ENCODE measurements at places on chromosomes 5 and 9. TPM values are rescaled to one million over a fixed set of nuclear protein-coding genes. Genes with fewer than 3 reads are reported as not detected.
A peak's percentile ranks its signal among the peaks of the same experiment; 100 is the strongest.

Gene EIF4EBP3
- 6.2 TPM for total RNA-seq

Gene PTGER4
- total RNA-seq: 4.9 TPM

Gene SH3PXD2B
- 48.9 TPM for total RNA-seq

Gene OR1K1
- not detected for total RNA-seq

Gene IL5
- total RNA-seq: not detected

Gene UNC13B
- total RNA-seq: 29.8 TPM

Gene TAF11L10
- total RNA-seq: not detected

Gene SMIM3
- 9.0 TPM for total RNA-seq

Gene ZCCHC10
- total RNA-seq: 19.9 TPM

Gene SLC25A2
- 0.48 TPM for total RNA-seq

Gene KIF12
- total RNA-seq: 0.39 TPM

Gene CDC37L1
- 19.4 TPM for total RNA-seq

Gene CDX1
- 0.57 TPM for total RNA-seq

Gene C9orf85
- 8.5 TPM for total RNA-seq

Gene ZNF354B
- 12.8 TPM for total RNA-seq

Gene NR2F1-AS1
- total RNA-seq: 20.0 TPM

Gene INSL4
- not detected for total RNA-seq

GRCh38 chr9:27340961-27341511 is 44.1 kb upstream of the EQTN start:
- H3K27ac ChIP-seq: peak overlapping the region; percentile 32
- H3K36me3 ChIP-seq: no peaks in the 10 kb centered on the region
- H3K4me1 ChIP-seq: peaks cover 46% of the 10 kb centered on the region
- H3K27me3 ChIP-seq: no peaks in the 10 kb centered on the region
- no peak for DNase-seq

GRCh38 chr5:151600069-151600665 is 9.0 kb upstream of the FAT2 start:
- H3K36me3 ChIP-seq: no peaks in the 10 kb centered on the region
- no peak for DNase-seq
- no peak overlapping the region for H3K27ac ChIP-seq
- no peak overlapping the region for H3K4me3 ChIP-seq

- no peak for DNase-seq
- no peaks in the 10 kb centered on the region for H3K27me3 ChIP-seq
- no peaks in the 10 kb centered on the region for H3K36me3 ChIP-seq
- peaks cover 7% of the 10 kb centered on the region for H3K4me1 ChIP-seq
- no peak overlapping the region for H3K4me3 ChIP-seq
Observed at GRCh38 chr5:137887831-137888230, 1.4 kb upstream of the PKD2L2 start.

- H3K36me3 ChIP-seq: no peaks in the 10 kb centered on the region
- no peak overlapping the region for H3K27ac ChIP-seq
- peaks cover 41% of the 10 kb centered on the region for H3K27me3 ChIP-seq
- H3K4me3 ChIP-seq: no peak overlapping the region
Observed at GRCh38 chr5:7398596-7399280, 2.8 kb downstream of the ADCY2 start.

GRCh38 chr9:75239176-75239575 is 150.9 kb downstream of the OSTF1 start:
- H3K27me3 ChIP-seq: peaks cover 13% of the 10 kb centered on the region
- peaks cover 1% of the 10 kb centered on the region for H3K36me3 ChIP-seq
- DNase-seq: no peak
- no peak overlapping the region for H3K27ac ChIP-seq
- peaks cover 5% of the 10 kb centered on the region for H3K4me1 ChIP-seq

DNA sequence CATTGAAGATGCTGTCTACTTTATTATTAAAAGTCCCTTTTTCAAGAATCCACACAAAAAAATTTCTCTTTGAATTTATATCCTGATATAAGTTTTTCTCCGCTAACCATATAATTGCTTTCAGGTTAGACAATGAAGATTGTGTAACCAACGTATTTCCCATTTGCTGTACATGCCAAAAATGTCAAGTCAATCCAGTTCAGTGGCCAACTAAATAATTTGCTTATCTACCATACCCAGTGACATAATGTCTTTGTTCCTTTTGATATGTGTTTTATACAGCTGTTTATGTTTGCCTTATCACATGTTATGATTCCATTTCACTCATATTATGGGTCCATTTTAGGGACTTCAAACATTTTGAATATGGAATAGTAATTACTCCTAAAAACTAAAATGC is 349.9 kb downstream of the EFNA5 start:
- no peaks in the 10 kb centered on the region for H3K27me3 ChIP-seq
- H3K27ac ChIP-seq: no peak overlapping the region
- H3K4me1 ChIP-seq: peaks cover 12% of the 10 kb centered on the region
- H3K4me3 ChIP-seq: no peak overlapping the region
- H3K36me3 ChIP-seq: no peaks in the 10 kb centered on the region

DNA sequence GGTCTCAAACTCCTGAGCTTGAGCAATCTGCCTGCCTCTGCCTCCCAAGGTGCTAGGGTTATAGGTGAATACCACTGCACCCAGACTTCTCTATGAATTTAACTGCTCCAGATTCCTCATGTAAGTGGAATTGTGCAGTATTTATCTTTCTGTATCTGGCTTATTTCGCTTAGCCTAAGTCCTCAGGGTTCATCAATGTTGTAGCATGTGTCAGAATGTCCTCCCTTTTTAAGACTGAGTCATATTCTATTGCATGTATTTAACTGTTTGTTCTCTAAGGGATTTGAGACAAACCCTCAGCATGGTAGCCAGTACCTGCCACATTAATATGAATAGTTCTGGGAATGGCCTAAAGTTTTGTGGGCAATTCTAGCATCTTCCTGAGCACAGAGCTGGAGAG is 53.9 kb upstream of the TUT7 start:
- no peaks in the 10 kb centered on the region for H3K36me3 ChIP-seq
- no peak for DNase-seq
- no peak overlapping the region for H3K27ac ChIP-seq

DNA sequence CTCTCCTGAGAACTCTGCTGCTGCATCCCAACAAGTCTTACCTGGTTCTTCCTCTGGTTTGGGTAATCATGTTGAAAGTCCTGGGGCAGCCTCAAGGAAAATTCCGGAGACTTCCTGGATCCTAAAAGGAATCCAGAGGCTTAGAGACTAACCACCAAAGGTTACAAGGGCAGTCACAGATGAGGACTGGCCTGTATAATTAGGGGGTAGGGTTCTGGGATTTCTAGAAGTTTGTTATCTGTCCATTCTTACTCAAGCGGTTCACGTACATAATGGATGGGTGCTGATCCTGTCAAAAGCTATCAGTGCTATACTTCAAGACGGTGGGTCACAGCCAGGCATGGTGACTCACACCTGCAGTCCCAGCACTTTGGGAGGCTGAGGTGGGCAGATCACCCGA is 51.4 kb upstream of the EPB41L4B start:
- DNase-seq: no peak
- peaks cover 10% of the 10 kb centered on the region for H3K36me3 ChIP-seq
- no peaks in the 10 kb centered on the region for H3K4me1 ChIP-seq

DNA sequence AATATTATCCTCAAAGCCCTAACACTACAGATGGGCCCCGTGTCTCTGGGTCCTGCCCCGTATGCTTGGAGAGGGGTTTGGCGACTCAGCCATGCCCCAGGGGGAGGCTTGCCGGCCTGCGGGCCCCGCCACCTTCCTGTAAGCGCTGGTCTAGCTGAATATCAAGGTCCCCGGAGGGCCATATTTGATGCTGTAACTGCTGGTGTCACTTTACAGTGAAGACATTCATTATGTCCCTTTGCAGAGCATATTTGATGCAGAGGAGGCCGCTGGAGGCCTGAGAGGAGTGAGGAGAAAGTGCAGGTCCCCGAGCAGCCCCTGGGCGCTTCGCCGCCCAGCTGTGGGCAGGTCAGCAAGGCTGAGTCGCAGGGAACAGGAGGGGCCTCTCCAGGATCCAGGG is 16.8 kb downstream of the IRX4 start:
- no peaks in the 10 kb centered on the region for H3K4me1 ChIP-seq
- H3K27ac ChIP-seq: no peak overlapping the region
- H3K4me3 ChIP-seq: no peak overlapping the region
- DNase-seq: no peak

GRCh38 chr5:33526755-33527154 is 86.0 kb downstream of the TARS1 start:
- peaks cover 2% of the 10 kb centered on the region for H3K36me3 ChIP-seq
- DNase-seq: no peak
- no peaks in the 10 kb centered on the region for H3K27me3 ChIP-seq
- peaks cover 5% of the 10 kb centered on the region for H3K4me1 ChIP-seq

- peaks cover 9% of the 10 kb centered on the region for H3K27me3 ChIP-seq
- no peaks in the 10 kb centered on the region for H3K4me1 ChIP-seq
- DNase-seq: no peak
Observed at GRCh38 chr9:32069169-32069813, 315.2 kb upstream of the ACO1 start.

GRCh38 chr5:50995285-50995942 is 329.0 kb downstream of the PARP8 start:
- no peaks in the 10 kb centered on the region for H3K4me1 ChIP-seq
- no peaks in the 10 kb centered on the region for H3K36me3 ChIP-seq
- H3K27me3 ChIP-seq: peaks cover 3% of the 10 kb centered on the region
- H3K4me3 ChIP-seq: no peak overlapping the region
- DNase-seq: no peak

- no peak for DNase-seq
- H3K27ac ChIP-seq: no peak overlapping the region
- H3K4me1 ChIP-seq: peaks cover 12% of the 10 kb centered on the region
- no peaks in the 10 kb centered on the region for H3K27me3 ChIP-seq
Observed at GRCh38 chr5:132289097-132289496, 5.1 kb upstream of the SLC22A4 start.

DNA sequence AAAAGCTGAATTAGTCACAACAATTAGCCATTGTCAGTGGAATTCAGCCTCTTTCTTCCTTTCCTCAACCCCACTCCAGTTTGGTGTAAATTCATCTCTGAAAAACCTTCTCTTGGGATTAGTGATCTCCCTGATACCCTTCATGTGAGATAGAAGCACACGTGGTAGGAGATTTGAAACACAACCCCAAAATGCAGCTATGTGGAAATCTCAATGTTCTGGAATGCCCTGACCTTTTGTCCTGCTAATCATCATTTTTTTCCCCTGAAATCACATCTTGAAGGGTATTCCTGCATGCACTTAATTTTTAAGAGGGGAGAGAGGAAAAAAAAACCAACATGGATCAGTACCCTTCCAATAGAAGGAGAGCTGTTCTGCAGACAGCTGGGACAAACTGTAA is 612.6 kb downstream of the EBF1 start:
- no peaks in the 10 kb centered on the region for H3K36me3 ChIP-seq
- H3K4me3 ChIP-seq: no peak overlapping the region
- no peaks in the 10 kb centered on the region for H3K27me3 ChIP-seq
- no peak overlapping the region for H3K27ac ChIP-seq

DNA sequence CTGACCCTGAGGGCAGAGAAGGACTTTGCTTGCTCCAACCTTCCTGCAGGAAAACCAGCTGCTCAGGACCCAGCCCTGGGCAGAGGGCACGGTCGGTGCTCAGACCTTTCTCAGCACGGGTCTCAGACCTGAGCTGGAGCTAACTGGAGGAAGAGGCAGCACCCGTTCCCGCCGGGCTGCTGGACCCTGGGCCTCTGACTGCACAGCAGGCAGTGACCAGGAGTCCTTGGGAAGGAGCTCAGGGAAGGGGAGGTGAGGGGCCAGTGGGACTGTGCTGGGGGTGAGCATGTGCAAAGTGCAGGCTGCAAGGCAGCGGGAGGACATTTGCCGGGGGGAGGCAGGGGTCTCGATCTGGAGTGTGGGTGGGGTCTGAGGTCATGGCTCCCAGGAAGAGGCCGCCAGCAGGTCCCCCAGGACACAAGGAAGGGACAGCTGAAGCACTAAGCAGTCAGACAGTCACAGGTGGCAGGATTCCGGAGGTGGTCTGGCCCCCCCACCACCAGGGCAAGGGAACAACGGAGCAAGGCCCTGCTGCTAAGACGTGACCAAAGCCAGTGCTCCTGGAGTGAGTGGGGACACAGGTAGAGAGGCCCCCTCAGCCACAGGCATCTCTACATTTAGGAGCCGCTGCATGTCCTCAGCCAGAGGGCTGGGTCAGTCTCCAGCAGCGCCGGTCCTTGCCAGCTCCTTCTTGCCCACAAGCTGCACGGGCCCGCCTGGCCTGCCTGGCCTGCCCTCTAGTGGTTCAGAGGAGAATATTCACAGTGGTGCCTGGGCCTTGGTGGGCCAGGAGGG is 4.8 kb upstream of the DPM2 start:
- H3K4me1 ChIP-seq: peaks cover 22% of the 10 kb centered on the region
- H3K4me3 ChIP-seq: no peak overlapping the region
- H3K36me3 ChIP-seq: peaks cover 21% of the 10 kb centered on the region
- no peak for DNase-seq

- H3K27ac ChIP-seq: no peak overlapping the region
- no peaks in the 10 kb centered on the region for H3K27me3 ChIP-seq
- H3K36me3 ChIP-seq: peaks cover 3% of the 10 kb centered on the region
- H3K4me3 ChIP-seq: no peak overlapping the region
- H3K4me1 ChIP-seq: peaks cover 18% of the 10 kb centered on the region
- no peak for DNase-seq
Observed at GRCh38 chr5:179792612-179793467, 946 bp upstream of the LTC4S start.

GRCh38 chr5:151642472-151643140 is 44.1 kb downstream of the SPARC start:
- H3K27ac ChIP-seq: no peak overlapping the region
- H3K4me3 ChIP-seq: no peak overlapping the region
- DNase-seq: no peak
- H3K27me3 ChIP-seq: no peaks in the 10 kb centered on the region

DNA sequence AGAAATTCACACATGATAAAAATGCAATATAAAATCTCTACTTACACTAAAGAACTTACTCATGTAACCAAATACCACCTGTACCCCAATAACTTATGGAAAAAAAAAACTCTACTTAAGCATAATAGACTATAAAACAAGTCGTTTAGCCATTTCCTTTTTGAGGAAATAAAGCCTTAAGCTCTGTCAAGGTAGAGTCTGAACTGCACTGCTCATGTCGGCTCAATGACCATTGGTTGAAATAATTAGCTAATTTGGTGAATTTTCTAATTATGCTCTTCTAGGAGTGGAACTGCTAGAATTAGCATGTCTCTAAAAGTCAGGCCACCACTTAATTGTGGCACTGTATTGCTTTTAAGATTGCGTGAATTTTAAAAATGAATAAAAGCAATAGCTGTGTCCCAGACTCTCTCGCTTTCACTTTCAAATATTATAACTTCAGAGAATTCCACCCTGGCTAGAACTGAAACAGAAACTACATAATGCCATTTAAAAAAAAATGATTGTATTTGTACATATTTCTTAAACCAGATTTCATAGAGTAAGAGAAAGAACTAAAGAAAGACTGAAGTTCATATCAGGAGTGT is 113.0 kb upstream of the PCA3 start:
- peaks cover 58% of the 10 kb centered on the region for H3K4me1 ChIP-seq
- DNase-seq: no peak

GRCh38 chr9:37370968-37371563 is 51.4 kb upstream of the GRHPR start:
- H3K4me3 ChIP-seq: no peak overlapping the region
- H3K36me3 ChIP-seq: no peaks in the 10 kb centered on the region
- peaks cover 13% of the 10 kb centered on the region for H3K4me1 ChIP-seq
- no peak overlapping the region for H3K27ac ChIP-seq
- no peaks in the 10 kb centered on the region for H3K27me3 ChIP-seq

- no peak overlapping the region for H3K27ac ChIP-seq
- peak; percentile 60 for DNase-seq
- no peaks in the 10 kb centered on the region for H3K27me3 ChIP-seq
- H3K4me3 ChIP-seq: no peak overlapping the region
- H3K36me3 ChIP-seq: peaks cover 3% of the 10 kb centered on the region
- H3K4me1 ChIP-seq: peaks cover 19% of the 10 kb centered on the region
Observed at GRCh38 chr9:134206311-134207300, 42.2 kb upstream of the RNU6ATAC start.

- H3K27ac ChIP-seq: no peak overlapping the region
- H3K27me3 ChIP-seq: no peaks in the 10 kb centered on the region
- no peak overlapping the region for H3K4me3 ChIP-seq
Observed at GRCh38 chr5:116532762-116533525, 41.7 kb downstream of the SEMA6A start.
